ENCODE measurements at places on chromosomes 4 and X. TPM values are rescaled to one million over a fixed set of nuclear protein-coding genes. Genes with fewer than 3 reads are reported as not detected.

- H3K36me3 ChIP-seq: no peaks in the 10 kb centered on the region
- no peak overlapping the region for H3K27ac ChIP-seq
- H3K4me1 ChIP-seq: no peaks in the 10 kb centered on the region
- no peak for DNase-seq
- H3K4me3 ChIP-seq: no peak overlapping the region
- no peaks in the 10 kb centered on the region for H3K27me3 ChIP-seq
These were observed 384.5 kb downstream of the GRXCR1 start for GRCh38 chr4:43277003-43277402.

The SULT1E1 gene
- total RNA-seq: not detected

The SHROOM4 gene
- 1.9 TPM for total RNA-seq

GRCh38 chr4:18020671-18021469 lies 685 bp downstream of the LCORL start:
- H3K4me1 ChIP-seq: no peaks in the 10 kb centered on the region
- H3K36me3 ChIP-seq: no peaks in the 10 kb centered on the region
- DNase-seq: peak; percentile 74
- no peak overlapping the region for H3K27ac ChIP-seq

DNA sequence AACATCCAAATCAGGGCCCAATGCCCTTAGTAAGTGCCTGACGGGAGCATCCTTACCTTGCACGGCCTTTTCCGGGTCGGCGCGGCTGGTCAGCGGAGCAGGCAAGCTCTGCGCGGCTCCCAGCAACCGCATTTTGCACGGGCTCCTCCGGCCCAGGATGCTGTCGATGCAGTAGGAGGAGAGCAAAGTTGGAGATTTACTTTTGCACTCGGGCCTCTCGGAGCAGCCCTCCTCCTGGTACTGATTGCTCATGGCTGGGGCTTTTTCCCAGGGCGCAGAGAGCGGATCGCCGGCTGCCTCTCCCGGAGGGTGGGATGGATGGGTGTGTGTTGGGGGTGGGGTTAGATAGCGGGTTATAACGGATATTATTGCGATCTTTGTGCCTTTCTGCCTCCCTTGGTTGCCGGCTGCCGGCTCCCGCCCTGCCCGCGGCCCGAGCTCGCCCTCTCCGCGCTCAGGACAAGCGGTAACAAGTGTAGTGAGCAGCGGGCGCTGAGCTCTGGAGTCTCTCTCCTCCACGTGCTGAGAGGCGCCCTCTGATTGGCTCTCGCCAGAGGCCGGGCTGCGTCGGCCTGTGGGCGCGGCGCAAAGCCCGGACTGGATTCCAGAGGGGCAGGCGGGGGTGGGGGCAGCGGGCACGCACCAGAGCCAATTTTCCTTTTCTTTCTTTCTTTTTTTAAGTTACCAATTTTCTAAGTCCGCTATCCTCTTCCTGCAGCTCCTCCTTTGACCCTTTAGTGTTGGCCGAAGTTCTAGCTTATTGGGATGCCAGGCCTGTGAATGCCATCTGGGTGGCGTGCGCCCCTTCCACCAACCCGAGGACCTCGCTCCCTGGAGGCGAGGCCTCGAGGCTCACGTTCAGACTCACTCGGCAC lies at the start of gene ARX:
Gene ARX, minus strand, starts transcription at position 480 of the 875 bp plus-strand sequence. Its CDS starts 228 bp downstream, at position 252.
- DNase-seq: peak; percentile 94
- H3K36me3 ChIP-seq: no peaks in the 10 kb centered on the region
- no peak within 1 kb of the TSS for H3K27ac ChIP-seq

DNA sequence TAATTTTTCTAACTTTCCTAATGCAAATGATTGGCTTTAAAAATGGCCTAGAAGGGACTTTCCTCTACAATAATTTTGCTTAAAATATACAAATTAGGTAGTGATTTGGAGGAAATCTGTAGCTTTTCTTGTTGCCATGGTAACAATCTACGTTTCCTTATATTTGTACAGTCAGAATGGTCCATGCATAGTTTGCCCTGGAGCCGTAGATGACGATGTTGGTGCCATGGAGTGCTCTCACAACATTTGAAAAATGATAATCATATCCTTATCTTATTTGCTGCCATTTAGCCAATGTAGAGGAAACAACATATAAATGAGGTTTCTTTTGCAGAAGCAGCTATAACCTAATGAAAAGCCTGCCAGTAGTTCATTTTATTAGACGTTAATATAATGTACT lies 89.0 kb upstream of the NMU start:
- H3K4me1 ChIP-seq: no peaks in the 10 kb centered on the region
- H3K36me3 ChIP-seq: no peaks in the 10 kb centered on the region
- no peaks in the 10 kb centered on the region for H3K27me3 ChIP-seq

The SPATA4 gene
- not detected for total RNA-seq

The ANXA3 gene
- 21.6 TPM for total RNA-seq

DNA sequence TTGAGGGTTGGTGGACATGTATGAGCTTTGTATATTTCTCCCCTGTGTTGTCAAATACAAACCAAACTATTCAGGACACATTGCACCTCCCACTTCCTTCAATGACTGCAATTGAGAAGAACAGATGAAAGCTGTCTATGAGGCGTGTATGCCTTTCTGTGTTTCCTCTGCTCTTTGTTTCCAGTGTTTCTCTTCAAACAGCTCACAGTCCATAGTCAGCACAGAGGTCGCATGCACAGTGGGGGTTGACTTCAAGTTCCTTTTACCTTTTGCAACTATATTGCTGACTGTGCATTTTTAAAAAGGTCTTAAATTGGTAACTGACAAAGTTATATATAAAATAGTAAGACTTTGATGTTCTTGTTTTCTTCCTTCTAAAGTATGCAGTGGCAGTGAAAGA lies 957.8 kb downstream of the C4orf33 start:
- no peak for DNase-seq
- no peak overlapping the region for H3K27ac ChIP-seq
- no peaks in the 10 kb centered on the region for H3K4me1 ChIP-seq

DNA sequence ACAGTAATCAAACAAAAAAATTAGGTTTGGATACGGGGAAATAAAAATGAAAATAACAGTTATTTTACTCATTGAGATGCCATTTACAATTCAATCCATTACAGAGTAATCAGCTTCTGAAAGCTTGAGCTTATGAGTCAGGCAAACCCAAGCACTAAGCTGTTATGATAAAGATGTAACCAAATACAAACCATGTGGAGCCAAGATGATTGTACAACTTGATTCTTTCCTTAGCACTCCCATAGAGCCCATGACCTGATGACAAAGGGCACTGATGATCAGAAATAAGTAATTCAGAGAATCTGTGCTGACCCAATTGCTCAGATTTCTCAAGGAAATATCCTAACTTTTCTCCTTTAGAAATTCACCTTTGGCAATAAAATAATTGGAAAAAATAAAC lies 40.5 kb upstream of the PRKG2 start:
- H3K4me1 ChIP-seq: no peaks in the 10 kb centered on the region
- no peaks in the 10 kb centered on the region for H3K27me3 ChIP-seq
- DNase-seq: no peak
- H3K4me3 ChIP-seq: no peak overlapping the region

The CACNA1F gene
- total RNA-seq: 0.94 TPM

DNA sequence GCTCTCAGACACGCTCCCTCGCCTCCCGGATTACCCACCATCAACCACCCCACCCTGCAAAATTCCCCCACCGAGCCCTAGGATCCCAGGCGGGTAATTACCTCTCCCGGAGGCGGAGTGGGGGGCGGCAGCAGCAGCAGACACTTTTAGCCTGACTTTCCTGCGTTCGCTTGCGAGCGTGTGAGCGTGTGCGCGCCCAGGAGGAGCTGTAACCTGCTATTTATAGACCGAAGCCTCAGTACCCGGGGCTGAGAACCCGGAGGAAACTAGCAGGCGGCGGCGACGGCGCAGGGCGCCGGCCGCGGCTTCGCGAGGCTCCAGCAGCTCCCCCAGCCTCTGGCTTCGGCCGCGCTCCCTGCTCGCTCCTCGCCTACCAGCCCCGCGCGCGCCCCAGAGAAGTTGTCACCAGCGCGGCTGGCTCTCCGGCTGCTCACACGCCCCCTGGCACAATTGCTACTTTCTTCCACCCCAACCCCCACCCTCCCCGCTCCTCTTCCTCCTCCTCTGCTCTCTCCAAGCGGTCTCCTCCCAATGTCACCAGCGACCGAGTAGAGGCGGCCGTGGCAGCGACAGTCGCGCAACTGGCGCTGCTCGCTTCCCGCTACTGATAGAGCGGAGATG lies at the start of gene INPP4B:
Gene INPP4B, minus strand, starts transcription at position 194 of the 621 bp plus-strand sequence.
- H3K4me1 ChIP-seq: no peaks in the 10 kb centered on the region
- no peak within 1 kb of the TSS for H3K27ac ChIP-seq
- peak within 1 kb of the TSS; percentile 90 for H3K4me3 ChIP-seq
- H3K36me3 ChIP-seq: no peaks in the 10 kb centered on the region
- DNase-seq: peak; percentile 53
- peaks cover 25% of the 10 kb centered on the region for H3K27me3 ChIP-seq

DNA sequence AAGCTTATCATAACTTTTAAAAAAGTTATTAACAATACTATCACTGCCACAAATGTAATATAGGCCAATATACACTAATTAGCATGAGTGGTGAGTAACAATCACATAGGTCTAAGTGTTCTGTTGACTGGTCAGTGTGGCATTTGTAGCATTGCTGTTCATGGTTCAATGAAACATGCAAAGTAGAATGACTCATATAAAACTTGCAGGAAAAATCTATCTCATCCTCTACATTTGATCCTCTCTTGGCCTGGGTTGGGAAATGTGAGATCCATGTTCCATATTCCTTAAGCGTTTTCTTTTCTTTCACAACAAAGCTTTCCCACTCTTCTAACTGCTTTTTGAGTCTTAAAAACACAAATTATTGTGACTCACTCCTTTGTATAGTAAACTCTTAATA lies 1418.7 kb downstream of the FSTL5 start:
- H3K27ac ChIP-seq: no peak overlapping the region
- no peaks in the 10 kb centered on the region for H3K4me1 ChIP-seq
- H3K4me3 ChIP-seq: no peak overlapping the region
- no peaks in the 10 kb centered on the region for H3K36me3 ChIP-seq
- DNase-seq: no peak

GRCh38 chrX:73922856-73923455 lies 360.0 kb downstream of the CHIC1 start:
- DNase-seq: no peak
- H3K4me1 ChIP-seq: no peaks in the 10 kb centered on the region
- no peaks in the 10 kb centered on the region for H3K27me3 ChIP-seq
- no peak overlapping the region for H3K4me3 ChIP-seq
